ENCODE measurements at places on chromosomes 1 and 21.
A peak's percentile ranks its signal among the peaks of the same experiment; 100 is the strongest.

- no peak for DNase-seq
These were observed 25.7 kb downstream of the EPHA10 start for GRCh38 chr1:37739222-37739621.

DNA sequence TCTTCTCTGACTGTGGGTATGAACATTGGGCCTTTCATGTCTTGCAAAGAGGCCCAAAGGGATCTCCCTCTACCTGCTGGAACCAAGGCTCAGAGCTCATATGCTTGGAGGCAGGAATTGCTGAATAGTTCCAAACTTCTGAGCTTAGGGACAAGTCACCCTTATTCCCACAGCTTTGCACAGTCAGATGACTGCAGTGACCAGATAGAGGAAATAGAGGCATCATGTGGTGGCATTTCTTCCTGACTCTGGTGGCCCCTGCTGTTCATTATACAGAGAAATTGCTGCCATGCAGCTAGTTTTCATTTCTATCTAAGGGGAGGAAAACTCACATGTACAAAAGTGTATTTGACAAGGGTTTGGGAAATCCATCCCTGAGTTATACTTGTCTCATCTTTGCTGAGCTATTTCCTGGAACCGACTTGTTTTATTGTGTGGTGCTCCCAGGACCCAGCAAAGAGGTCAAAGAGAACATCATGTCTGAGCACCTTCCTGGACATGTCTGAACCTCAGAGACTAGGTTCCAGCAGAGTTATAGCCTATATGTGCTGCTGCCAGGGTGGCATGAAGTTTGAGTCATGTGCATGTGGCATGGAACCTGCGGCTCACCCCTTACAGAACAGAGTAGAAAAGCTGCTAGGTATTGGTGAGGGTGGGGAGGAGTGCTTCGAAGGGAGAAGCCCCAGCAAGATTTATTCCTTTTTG lies 131.2 kb downstream of the PIK3R3 start:
- no peak for DNase-seq

- DNase-seq = peak; percentile 72
These were observed 855 bp upstream of the IVNS1ABP start for GRCh38 chr1:185317886-185318310.

DNA sequence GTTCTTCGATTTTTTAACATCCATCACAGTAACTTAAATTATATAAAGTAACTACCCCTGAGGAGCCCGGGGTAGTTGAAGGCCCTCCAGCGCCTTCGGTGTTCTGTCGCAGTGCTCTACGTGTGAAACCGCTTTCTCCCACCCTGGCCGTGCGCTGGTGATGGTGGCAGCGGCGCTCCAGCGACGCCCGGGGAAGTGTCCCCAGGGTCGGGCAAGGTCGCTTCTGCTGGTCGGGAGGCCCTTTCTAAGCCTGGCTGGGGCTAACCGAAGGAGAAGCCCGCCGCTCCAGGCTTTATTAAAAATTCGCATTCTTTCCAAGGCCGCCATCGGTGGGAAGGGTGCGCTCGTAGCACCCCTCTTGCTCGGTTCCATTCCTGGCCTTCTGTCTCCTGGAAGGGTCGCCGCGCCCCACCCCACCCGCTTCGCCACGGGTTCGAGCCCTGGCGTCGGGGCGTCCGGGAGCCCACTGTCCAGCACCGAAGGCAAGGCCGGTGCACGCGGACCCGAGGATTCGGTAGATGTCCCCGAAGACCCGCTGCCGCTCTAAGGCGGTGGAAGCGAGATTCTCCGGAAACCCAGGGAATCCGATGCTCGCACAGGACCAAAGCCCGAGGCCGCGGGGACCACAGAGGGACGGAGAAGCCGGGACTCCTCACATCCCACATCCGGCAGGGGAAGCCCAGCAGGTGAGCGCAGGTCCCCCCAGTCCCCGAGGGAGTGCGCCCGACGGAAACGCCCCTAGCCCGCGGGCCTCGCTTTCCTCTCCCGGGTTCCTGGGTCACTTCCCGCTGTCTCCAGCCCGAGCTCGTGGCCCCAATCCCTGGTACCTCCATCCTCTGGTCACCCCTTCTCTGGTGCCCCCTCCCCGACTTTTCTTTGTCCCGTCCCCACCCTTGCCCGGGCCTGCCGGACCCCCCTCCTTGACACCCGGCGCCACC lies 685 bp upstream of the RIPPLY3 start:
- peak; percentile 28 for DNase-seq

GRCh38 chr1:95073446-95073845 lies 695 bp upstream of the ALG14 start:
- DNase-seq = no peak

All from coronary artery (tissue), 2 donors.